ENCODE measurements at places on chromosomes 3 and 15. TPM values are rescaled to one million over a fixed set of nuclear protein-coding genes. Genes with fewer than 3 reads are reported as not detected.

The TOMM70 gene
- 49.4 TPM for total RNA-seq

The TRPC1 gene
- total RNA-seq, result 11.0 TPM

GRCh38 chr15:82936966-82937711 lies 15.4 kb downstream of the HOMER2 start:
- DNase-seq, result no peak

DNA sequence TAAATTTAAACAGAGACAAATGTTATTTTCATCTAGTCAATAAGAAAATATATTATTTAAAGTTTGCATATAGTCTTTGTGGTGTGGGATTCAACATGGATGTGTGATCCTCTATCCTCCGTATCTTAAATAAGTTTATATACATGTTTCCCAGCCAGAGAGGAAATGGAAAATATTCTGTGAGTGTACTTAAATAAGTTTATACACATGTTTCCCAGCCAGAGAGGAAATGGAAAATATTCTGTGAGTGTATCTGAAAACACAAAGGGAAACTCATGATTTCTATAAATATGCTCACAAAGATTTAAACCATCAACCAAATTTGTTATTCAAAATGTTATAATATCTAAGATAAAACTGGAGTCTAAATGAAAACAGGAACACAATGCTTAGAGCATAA lies 110.0 kb upstream of the MELTF start:
- no peak for DNase-seq

- peak; percentile 5 for DNase-seq
These were observed 172.8 kb upstream of the HES1 start for GRCh38 chr3:193962986-193963685.

DNA sequence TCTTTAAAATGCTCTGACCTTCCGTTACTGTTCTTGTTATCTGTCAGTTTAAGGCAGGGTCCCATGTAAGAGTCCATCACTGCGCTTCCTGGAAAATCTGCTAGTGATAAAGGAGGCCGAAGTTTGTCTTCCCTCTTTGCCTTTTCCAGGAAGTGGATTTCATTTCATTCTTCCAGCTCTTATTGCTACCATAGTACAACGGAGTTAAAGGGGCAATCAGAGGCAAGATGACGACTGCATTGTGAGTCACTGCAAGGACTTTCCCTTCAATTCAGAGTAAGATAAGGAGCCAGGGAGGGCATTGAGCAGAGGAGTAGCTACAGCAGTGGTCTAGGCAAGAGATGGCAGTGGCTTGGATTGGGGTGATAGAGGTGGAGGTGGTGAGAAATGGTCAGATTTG lies 17.2 kb upstream of the DET1 start:
- no peak for DNase-seq

The TMEM42 gene
- total RNA-seq, result 22.6 TPM

DNA sequence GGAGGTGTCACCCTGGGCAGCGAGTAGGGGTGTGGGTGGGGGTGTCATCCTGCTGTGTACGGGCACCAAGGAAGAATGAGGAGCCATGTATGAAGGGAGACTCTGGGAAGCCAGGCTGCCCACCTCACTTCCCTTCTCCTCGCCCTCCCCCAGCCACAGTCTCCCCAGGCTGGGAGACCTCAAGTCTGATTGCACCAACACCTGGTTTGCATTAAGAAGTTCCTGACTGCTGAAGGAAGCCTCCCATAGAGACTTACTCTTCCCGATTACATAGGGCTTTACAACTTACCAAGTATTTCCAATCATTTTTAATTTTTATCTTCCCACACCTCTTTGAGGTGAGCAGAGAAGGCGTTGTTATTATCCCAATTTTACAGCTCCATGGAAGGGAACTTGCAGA lies 29.5 kb upstream of the SMAD3 start:
- DNase-seq, result no peak

- no peak for DNase-seq
These were observed 26.6 kb downstream of the SRPRB start for GRCh38 chr3:133831966-133832801.

DNA sequence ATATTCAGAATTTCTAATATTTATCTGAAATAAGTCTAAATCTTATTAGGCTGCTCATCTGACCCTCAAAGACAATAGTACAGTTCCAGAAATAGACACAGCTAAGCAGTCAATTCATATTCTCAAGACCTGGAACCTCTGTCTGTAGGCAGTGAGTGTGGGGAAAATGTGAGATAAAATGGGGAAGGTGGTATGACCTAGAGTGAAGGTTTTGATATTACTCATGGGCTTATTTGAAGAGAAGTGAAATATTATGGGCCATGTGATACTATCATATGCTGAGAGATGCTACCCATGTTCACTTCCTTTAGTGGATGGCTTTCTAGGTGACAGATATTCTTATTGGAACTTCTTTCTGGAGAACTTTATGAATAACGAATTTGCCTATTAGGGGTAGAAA lies 33.5 kb downstream of the TGFBR2 start:
- DNase-seq, result no peak

DNA sequence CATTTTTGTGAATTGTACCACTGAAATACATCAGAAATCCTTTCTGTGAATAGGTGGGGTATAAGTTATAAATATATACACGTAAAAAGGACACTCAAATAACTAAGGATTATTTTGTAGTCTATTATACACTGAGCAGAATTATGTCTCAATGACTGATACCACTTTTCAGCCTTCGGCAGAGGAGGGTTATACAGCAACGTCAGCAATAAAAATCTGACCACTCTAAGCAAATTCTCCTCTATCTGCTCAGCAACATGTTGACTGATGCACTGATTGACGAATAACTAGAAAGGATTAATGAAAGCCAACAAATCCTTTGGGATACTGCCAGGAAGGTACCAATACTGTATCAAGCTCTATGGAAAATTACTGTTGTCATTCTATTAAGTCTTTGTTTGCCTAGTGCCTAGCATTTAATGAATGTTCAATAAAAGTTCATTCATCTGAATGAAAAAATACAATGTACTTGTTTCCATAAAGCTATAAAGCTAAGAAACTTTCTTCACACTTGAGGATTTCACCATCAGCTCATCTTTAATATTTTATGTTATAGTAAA lies 5.2 kb downstream of the ARPP19 start:
- DNase-seq, result no peak

The SEMA3G gene
- total RNA-seq, result not detected

DNA sequence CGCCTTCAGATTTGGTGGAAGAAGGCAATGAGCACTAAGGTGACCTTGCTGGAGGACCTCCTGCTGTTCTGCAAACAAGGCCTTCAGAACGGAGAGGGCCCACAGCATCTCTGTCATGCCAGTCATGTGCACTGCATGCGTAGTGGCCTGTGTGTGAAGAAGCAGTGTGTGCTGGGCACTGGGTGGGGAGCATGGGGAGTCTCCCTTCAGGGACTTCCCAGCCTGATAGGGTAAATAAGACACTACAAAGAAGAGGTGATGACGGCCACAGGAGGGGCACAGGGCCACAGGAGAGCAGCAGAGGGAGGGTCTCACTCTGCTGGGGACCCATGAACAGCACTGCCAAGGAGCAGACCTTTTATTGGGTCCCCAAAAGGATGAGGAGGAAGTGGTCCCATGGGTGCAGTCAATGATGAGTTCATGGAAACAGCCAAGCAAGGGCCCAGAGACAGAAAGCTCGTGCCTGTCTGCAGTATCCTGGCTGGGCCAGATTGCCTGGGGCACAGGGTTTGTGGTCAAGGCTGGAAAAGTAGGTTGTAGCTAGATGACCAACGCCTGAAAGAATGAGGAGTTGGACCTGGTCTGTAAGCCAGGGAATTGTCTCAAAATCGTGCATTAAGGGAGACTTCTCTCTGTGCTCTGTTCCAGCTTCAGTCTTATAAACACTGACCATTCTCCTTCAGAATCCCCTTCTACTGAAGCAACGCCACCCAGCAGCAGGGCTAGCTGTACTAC lies 67.8 kb upstream of the SEC61A1 start:
- DNase-seq, result peak; percentile 93

The FAM240A gene
- not detected for total RNA-seq

- no peak for DNase-seq
These were observed 40.7 kb downstream of the RAB6B start for GRCh38 chr3:133855002-133855370.

GRCh38 chr3:194279101-194279500 lies 72.0 kb downstream of the CPN2 start:
- no peak for DNase-seq

DNA sequence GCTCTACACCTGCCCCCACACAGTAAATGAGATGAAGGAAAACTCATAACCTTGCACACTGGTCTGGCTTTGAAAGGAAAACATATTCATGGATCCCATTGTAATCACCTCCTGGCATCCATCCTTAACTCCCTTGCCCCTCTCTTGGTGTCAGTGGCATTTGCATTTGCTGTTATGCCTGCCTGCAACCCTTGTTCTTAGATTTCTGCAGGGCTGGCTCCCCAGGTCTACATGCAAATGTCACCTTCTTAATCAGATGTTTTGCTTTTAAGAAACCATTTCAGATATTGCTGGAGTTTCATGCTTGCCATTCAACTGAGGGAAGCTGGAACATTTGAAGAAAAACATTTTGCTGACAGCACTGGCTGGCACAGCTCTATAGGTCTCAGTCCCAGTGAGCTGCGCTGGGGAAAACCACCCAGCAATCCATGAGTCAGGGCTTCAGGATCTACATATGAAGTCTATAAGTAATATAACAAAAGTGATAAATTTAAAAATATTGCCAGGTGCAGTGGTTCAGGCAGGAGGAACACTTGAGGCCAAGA lies 19.1 kb downstream of the LRRC2 start:
- DNase-seq, result no peak

DNA sequence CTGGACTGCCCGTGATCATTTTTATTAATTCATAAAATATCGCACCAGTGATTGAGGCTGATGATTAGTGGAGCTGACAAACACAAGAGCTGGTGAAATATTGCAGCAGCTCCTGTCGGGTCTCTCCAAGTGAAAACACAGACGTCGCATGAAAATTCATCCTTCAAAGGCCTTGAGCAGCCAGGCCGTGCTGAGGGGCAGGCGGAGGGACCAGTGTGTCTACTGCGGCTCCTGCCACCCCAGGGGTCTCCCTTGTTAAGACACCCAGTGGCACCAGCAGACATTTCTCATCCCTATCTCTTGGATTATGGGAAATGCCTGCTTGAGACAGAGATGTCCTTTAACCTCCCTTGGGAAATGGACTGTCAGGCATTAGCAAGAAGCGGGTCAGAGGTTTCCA lies 289.4 kb upstream of the TLE3 start:
- DNase-seq, result no peak

The PLAAT1 gene
- not detected for total RNA-seq

GRCh38 chr15:85752491-85752961 lies 42.2 kb downstream of the KLHL25 start:
- DNase-seq, result no peak

DNA sequence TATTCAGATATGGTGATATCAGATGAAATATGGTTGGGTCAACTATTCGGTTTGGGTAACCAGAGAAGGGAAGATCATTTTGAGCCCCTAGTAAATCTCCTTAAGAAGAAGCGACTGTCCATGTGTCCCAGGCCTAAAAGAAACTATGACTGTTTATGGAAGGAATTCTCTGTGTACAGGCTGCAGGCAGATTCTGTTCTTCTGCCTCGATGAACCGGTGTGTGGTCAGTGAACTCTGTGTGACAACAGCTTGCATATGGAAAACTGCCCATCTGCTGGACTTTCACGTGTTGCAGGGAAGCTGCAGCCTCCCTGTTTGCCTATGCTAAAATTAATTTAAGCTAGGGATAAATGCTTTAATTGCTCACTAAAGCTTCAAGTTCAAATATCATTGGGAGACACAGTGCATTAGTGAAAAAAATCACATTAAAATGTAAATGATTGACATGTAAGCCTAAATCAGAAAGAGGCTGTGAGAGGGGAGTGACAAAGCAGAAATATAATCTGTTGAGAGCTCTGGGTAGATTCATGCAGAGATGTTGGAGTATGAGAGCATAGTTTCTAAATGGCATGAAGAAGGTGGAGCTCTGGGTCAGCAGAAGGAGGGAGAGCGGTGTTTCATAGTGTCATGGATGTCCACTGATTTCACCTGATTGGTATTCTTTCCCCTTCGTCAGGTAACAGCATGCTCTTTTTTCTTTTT lies 65.4 kb upstream of the PFN2 start:
- no peak for DNase-seq

- DNase-seq, result peak; percentile 74
These were observed 12.4 kb downstream of the WDR5B start for GRCh38 chr3:122403489-122403888.

GRCh38 chr3:118536764-118537163 lies 497.9 kb downstream of the IGSF11 start:
- DNase-seq, result no peak

DNA sequence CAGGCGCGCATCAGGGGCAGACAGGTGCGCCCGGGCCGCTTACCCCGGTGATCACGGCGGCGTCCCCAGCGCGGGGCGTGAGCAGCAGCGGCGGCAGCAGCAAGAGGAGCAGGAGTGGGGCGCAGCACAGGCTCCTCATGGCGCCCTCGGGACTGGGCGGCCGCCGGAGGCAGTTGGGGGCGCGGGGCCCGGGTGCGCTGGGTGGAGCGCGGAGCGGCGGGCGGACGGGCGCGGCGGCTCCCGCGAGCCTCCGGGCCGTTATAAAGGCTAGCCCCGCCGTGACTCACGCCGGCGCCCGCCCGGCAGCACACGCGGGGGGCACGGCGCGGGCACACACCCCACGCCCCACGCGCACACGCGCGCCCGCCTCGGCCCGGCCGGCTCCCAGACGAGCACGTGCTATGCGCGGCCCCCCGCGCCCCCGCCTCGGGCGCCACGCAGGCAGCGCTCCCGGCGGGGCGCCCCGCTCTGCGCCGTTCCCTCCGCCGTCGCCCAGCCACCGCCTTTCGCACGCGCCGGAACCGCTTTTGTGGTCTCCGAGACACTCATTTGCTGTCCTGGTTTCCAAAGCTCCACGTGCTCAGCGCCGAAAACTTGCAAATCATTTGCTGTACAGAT lies at the start of gene PROK2:
Gene PROK2, minus strand, starts transcription at position 235 of the 618 bp plus-strand sequence. Its CDS starts 96 bp downstream, at position 139.
- no peak for DNase-seq
